Activated CD4-positive, alpha-beta T cell treated with anti-CD3 and anti-CD28 coated beads for 4 hours (primary cell): ENCODE measurements at places on chromosomes 7 and 10.
A peak's percentile ranks its signal among the peaks of the same experiment; 100 is the strongest.

GRCh38 chr10:92972066-92972870 is 88.3 kb upstream of the CYP26C1 start:
- DNase-seq, result no peak

DNA sequence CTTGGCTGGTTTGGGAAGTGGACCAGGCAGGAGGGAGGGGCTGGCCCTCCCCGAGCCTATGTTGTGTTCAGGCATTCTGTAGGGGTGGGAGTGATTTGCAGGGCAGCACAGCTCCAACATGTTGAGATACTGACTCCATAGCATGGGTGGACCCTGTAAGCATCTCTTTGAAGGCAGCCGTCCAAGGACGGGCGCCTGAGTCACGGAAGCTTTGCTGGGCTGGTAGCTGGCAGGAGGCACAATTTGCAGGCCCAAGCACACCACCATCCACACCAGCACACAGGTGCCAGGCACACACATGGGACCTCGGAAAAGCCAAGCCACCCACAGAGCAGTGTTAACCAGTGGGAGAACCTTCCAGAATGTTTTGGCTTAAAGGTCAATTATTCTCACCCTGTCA is 505.1 kb upstream of the FOXK1 start:
- no peak for DNase-seq

DNA sequence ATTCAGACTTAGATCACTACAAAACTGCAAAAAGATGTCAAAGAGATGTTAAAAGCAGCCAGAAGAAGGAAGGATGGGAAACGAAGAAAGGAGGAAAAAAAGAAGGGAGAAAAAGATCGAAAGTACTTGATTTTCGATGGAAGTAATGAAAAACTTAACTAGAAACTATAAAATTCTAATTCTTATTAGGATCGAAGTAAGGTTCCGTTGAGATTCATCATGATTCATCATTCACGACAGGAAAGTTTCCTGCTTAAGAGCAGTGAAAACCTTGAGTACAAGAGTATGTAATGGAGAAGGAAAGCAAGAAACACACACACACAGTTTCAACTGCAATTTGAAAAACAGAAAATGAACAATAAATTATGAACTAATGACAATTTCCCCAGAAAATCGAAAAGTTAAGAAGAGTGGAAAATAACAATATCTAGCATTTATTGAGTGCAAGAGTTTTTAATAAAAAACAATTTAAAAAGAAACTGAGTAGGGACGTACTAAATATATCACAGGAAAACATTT is 1.1 kb upstream of the ING3 start:
- DNase-seq, result no peak

DNA sequence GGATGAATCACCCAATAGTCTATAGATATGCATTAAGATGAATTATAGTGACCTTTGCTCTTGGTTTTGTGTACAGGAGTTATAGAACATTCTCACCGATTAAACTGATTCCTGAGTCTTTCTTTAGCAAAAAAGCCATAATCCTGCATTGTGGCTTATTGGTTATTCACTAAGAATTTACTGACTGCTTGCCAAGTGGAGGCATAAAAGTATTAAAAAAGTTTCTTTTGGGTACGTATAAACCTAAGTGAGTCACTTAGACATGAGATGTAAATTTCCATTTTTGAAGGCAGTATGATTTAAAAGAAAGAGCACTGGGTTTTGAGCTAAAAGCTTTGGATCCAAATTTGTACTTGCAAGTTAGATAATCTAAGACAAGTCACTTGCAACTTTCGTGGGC is 100.7 kb downstream of the CDK6 start:
- DNase-seq, result no peak

DNA sequence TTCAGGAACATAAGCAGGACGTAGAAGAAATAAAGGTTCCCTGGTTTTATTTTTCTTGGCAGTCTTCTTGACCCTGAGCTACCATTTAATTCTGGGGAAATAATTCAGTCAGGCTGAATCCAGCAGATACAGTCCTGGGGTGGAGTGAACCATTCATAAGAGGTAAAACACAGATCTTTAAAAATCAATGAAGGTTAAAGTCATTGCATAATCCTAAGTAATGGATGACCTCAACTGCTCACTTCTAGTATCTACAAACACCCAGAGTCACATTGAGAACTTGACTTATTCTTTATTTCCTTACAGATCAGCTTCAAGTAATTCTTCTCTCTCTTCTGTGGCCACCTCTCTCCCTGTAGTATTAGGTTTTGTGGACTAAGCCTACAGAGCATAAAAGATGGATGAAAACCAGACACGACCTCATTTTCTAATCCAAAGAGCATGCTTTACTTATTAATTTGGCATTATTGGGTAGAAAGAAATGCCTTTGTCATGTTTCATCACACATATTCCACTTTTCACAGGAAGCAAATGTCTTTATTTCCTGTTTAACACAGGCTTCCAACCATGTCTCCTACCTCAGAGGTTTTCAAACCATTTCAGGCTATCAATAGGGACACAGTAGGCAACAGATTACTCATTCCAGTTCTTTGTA is 182.3 kb upstream of the IMMP2L start:
- DNase-seq, result no peak

GRCh38 chr10:81081887-81082620 is 544.4 kb downstream of the SH2D4B start:
- DNase-seq, result no peak

- DNase-seq, result no peak
Measured at GRCh38 chr7:38217672-38218071, 39.6 kb downstream of the STARD3NL start.

- DNase-seq, result no peak
Measured at GRCh38 chr7:105672801-105673200, 91.5 kb upstream of the EFCAB10 start.

DNA sequence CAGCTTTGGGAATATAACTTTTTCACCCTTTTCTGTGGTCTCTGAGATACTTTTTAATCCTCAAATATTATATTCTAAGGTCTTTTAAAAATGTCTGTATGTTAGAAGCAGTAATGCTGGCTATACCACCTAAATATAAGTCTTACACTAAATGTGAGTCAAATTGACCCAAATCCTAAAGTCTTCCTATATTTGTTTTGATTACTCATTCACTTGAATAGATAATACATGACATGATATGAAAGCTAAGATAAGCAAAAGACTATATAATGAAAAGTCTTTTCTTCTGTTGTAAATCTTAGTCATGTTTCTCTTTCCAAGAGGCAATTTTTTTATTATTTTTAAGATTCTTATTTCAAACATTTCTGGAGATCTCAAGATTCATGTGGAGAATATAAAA is 64.2 kb downstream of the HDAC9 start:
- DNase-seq, result no peak

DNA sequence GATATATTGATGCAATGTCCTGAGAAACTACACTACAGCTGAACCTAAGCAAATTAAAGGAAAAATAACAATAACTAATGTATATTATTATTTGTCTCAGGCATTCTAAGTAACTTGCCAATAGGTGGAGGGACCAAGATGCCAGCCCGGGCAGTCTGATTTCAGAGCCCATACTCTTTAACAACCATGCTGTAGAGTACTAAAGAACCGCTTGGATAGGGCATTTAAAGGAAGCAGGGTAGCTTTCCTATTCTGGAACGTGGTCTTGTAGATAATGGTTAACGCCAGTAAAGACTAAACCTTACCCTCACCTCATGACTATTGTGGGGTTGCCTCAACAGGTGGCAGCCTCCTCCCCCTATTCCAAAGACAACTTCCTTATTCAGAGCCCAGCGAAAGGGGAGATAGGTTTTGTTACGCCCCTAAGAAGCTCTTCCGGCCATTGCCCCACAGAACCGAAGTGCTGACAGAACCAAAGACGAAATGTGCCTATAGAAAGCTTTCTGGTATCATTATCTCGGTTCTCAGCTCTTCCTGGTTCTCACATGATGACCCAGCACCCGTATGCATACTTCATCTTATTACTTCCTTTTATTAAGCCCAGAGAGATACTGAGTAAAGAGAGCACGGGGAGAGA is 707 bp upstream of the C1GALT1 start:
- peak; percentile 45 for DNase-seq

DNA sequence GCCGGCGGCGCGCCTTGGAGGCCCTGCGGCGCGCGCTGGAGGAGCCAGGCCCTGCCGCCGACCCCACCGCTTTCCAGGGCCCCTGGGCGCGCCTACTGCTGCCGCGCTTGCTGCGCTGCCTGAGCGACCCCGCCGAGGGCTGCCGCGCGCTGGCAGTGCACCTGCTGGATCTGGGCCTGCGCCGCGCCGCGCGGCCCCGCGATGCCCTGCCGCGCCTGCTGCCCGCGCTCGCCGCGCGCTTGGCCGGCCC is 280 bp downstream of the DNAAF5 start:
- DNase-seq, result no peak
